ENCODE measurements at places on chromosomes 3 and 15.

DNA sequence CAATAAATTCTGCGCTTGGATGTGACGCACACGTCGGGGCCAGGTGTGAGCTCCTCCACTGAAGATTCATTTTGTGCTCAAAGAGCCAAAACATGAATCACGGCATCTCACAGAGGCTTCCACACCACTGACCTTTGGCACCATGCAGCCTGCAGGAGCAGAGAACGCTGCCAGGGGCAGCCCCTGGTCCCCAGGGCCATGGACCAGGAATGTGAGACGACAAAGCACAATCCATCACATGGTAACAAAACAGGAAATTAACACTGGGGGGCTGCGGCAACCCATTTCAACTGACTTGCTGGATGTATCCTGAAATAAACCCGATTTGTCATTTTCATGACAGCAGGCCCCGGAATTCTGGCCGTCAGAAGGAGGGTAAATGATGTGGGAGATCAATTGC, 167.5 kb upstream of the IGF1R start:
- DNase-seq = no peak

GRCh38 chr15:55907797-55908196, 85.6 kb downstream of the NEDD4 start:
- DNase-seq = no peak

DNA sequence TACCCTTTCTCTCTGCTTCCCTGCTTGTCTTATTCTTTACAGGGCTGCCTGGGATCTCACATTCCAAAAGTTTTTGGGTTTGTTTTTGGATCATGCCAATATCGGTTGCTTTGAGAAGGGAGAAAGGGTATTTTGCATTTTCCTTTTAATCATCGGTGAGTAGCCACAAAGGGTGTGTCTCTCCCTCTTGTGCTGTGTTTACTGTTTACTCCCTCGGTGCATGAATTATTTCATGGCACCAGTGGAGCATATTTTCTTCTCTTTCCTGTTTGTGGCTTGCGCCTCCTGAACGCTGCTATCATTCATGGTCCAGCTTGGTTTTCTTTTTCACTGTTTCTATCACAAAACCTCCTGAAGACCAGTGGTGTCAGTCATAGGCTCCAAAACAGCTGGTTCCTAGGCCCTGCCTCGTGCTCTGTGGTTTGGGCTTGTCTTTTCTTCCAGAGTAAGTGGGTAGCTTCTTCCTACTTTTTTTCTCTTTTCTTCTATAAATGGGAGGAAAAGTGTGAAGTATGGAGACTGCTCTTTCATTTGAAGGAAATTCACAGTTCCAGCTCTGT, 54.9 kb downstream of the IGF1R start:
- DNase-seq = no peak

GRCh38 chr15:48385031-48385830, 54.0 kb downstream of the DUT start:
- no peak for DNase-seq

GRCh38 chr3:49421890-49422378, 339 bp downstream of the AMT start:
- DNase-seq = no peak

DNA sequence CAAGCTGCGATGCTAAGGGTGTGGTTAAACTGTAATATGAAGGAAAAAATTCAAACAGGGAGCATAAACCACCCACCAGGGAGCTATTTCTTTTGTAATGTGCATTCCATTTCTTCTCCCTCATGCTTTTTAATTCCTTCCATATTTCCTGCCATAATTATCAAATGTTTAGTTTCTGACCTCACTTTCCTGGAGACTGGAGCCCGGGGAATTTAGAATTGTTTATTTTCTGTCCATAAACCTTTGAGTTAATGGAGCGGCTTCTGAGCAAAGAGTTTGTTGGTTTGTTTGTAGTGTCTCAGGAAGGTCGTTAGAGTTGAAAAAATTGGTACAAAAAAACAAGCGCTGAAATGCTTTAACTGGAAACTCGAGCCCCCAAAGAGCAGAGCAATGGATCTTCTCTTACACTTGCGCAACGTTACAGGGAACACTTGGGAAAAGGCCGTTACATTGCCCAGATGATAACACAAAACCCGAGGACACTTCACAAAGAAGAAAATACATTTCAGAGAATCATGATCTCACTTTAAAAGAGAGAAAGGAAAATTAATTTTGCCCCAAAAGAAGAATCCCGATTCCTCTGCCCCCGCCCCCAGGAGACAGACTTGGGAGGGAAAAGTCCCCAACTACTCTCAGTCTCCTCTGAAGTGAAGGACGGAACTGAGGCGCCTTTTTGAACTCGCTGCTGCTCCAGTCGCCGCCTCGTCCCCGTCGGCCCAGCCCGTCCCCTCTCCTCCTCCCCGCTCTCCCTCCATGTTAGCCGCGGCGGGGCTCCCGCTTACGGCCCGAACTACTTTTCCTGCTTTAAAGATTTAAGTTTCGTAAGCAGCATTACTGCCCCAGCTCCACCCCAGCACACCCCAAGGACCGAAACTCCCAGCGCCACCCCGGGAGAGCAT, 842 bp downstream of the FSTL1 start:
- DNase-seq = no peak

DNA sequence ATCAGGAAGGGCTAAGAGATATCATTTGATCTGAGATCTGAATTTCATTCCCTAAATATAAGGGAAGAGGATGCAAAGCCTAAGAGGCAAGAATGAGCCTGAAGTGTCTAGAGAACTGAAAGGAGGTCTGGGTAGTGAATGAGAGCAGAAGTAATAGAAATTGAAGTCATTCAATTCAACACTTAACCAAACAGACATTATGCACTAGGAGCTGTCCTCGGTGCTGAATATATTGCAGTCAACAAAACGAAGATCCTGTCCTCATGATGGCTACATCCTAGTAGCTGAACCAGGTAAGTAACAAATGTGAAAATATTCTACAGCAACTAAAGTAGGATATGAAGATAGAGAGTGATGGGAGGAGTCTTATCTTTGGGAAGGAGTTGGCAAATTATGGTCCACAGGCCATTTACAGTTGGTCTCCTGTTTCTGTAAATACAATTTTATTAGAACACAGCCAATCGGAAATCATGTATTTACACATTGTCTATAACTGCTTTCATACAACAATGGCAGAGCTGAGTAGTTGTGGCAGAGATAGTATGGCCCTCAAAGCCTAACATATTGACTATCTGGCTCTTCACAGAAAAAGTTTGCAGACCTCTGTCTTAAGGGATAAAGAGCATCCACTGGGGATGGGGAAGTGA, 192.9 kb upstream of the CADPS start:
- DNase-seq = no peak

DNA sequence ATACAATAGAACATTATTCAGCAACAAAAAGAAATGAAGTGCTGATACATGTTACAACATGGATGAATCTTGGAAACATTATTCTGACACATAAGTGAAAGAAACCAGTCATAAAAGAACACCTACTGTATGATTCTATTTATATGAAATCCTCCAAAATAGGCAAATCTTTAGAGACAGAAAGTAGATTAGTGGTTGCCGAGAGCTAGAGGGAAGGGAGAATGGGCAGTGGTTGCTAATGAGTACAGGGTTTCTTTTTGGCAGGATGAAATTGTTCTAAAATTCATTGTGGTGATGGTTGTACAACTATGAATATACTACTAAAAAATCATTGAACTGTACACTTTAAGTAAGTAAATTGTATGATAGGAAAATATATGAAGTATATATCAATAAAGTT, 6.3 kb upstream of the LRRC58 start:
- DNase-seq = no peak

- no peak for DNase-seq
Observed at GRCh38 chr3:2511356-2511755, 412.7 kb downstream of the CNTN4 start.

All from CD4-positive, alpha-beta T cell treated with Interleukin-17A for 1 hour (primary cell).